Stimulated activated CD8-positive, alpha-beta memory T cell treated with anti-CD3 and anti-CD28 coated beads, Interleukin-7, amount 100 ng/mL, for 24 hours (primary cell): ENCODE measurements at places on chromosomes 4 and X.
A peak's percentile ranks its signal among the peaks of the same experiment; 100 is the strongest.

DNA sequence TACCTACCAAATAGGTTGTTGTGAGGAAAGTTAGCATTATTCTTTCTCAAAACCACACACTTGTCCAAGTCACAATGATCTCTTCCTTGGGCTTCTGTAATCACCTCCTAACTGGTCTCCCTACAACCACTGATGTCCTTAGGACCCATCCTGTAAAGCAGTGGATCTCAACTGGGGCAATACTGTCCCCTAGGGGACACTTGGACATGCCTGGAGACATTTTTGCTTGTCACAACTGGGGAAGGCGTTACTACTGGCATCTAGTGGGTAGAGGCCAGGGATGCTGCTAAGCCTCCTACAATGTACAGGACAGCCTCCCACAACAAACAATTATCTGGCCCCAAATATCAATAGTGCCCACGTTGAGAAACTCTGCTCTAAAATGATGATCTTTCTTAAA, 118.7 kb upstream of the AP1S2 start:
- no peak for DNase-seq

DNA sequence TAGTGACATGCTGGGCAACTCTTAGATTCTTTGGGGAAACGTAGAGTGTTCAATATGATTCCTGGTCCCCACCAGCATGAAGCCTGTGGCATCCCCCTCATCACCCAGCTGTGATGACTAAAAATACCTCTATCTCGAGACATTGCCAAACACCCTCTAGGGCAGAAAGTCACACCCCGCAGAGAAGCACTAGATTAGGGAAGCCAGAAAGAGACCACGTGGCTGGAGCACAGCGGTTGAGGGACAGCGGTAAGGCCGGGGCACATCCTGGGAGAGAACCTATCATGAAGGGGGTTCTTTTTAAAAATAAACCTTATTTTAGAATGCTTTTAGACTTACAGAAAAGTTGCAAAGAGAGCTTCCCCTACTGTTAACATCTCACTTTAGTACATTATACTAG, 11.0 kb downstream of the FAT1 start:
- no peak for DNase-seq

- no peak for DNase-seq
Measured at GRCh38 chr4:80097400-80098177, 24.6 kb upstream of the ANTXR2 start.

GRCh38 chr4:114193624-114194399, 214.4 kb upstream of the ARSJ start:
- DNase-seq, result no peak

DNA sequence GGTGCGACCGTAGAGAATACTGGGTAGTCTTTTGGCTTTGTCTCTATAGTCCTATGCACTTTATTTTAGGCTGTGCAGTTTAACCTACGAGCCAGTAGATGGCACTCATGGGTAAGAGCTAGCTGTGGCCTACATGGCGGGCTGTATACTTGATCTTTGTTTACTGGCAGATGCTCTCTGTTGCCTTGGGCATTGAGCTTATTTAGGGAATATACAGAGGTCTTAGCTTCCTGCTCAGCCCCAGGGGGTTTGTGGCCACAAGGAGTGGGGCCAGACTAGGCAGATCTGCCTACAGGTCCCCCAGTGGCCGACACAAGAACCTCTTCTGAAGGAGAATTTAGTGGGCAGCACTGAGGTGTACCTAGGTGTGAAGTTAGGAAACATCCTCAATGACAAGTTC, 227.6 kb upstream of the HDX start:
- no peak for DNase-seq

DNA sequence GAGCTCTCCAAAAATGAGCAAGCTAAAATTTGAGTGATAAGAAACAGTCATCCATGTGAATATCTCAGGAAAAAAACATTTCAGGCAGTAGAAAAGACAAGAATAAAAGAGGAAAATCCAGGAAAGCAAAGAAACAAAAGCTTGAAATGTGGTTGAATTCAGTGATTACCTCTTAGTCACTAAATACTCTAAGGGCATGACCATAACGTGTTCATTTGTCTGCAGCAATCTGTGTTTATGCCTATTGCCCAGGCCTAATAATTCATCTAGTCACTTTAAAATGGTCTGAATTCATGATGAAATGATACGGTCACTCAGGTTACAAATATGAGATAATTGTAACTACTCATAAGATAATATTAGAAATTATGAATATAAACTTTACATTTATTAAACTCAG, 837.9 kb downstream of the STPG2 start:
- DNase-seq, result no peak

GRCh38 chr4:176308441-176308840, 11.3 kb upstream of the SPCS3 start:
- no peak for DNase-seq

DNA sequence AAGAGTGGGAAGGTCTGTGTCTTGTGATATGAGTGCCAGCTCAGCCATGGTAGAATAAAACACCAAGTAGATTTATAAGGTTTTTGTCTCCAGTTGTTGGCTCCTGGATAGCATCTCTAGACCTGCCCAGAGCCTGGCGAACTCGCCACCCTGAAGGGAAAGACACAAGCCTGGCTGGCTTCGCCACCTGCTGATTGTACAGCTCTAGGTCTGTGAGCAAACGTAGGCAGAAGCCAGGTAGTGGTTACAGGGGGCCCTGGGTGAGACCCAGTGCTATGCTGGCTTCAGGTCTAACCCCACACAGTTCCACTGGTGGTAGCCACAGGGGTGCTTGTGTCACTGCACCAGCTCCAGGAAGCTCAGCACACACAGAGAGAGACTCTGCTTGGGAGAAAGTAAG, 100.5 kb downstream of the BLTP1 start:
- DNase-seq, result no peak

GRCh38 chr4:139020384-139020783, 4.8 kb downstream of the NOCT start:
- no peak for DNase-seq

DNA sequence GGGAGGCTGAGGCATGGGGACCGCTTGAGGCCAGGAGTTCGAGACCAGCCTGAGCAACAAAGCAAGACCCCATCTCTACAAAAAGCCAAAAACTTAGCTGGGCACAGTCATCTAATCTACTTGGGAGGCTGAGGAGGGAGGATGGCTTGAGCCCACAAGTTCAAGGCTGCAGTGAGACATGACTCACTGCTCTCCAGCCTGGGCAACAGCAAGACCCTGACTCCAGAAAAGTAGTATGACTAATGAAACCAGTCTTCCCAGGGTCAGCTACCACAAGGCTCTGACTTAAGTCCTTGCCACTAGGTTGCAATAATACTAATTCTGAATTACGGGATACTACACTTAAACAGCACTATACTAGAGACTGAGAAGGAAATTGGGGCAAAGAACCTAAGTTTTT, 33.1 kb downstream of the ERVMER34-1 start:
- DNase-seq, result no peak

DNA sequence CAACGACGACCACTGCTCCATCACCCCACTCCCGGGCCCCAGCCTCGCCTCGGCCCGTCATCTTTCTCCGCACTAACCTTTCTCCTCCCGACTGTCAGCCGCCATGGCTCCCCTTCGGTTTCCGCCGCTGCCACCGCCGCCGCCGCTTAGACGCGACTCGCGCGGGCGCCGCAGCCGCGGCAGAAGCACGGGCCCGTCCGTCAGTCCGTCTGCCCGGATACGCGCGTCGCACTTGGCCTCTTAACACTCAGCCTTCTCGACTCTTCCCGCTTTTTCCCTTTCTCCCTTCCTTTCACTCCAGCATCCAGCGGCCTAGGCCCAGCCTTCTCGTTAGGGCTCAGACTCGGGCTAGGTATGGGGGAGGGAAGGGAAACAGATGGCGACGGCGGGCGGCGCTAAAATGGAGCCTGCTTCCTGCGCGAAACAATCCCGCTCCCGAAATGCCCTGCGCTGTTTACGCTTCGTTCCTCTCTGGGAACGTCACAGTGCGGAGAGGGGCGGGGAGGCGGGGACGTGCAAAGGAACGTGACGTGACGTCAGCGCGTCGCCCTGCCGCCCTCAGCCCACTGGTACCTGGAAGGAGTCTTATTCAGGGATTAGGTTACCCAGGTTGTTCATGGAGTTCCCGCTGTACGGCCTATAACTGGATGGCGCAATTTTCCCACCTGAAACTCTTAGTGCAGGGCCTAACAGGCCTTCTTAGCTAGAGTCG, at the start of gene YTHDC1:
YTHDC1 (minus strand) TSS at position 442 of the 712 bp plus-strand sequence; CDS start at position 105, 337 bp downstream.
- peak; percentile 92 for DNase-seq

GRCh38 chr4:176321589-176321988, 1.8 kb downstream of the SPCS3 start:
- DNase-seq, result no peak

- DNase-seq, result no peak
Measured at GRCh38 chr4:145909281-145909715, 29.3 kb downstream of the ZNF827 start.

DNA sequence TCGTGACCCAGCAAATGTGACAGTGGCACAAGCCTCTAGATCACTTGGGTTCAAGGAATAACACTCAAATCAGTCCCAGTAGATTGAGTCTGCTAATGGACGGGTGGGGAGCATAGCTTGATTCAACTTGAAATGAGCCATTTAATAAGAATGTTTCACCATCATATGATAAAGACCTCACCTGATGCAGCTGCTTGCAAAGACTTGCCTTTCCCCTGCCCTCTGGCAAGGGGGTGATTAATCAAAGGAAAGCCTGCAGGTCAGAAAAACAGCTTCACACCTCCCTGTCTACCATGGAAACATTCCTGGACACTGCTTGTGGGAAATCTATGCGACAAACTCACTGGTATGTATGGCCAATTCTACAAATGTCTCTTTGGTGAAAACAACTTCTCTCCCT, 54.5 kb downstream of the CD99L2 start:
- no peak for DNase-seq

DNA sequence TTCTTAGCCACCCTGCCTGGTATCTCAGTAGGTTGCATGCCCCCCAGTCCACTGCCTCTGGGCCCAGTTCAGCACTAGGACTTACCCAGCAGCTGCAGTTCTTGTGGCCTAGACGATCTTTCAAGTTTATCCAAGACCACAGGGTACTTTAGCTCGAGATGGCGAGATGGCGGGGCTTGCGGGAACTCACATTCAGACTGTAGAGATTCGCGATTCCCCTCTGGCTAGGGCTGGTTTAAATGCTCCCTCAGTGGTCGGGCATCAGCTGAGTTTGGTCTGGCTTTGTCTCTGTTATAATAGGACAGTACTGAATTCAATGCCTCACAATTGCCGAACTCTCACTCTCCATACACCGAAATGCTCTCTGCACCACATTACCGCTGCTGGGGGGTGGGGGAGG, 18.4 kb upstream of the RFC1 start:
- DNase-seq, result no peak

- DNase-seq, result no peak
Measured at GRCh38 chr4:77015390-77015789, 60.4 kb downstream of the CCNI start.

- no peak for DNase-seq
Measured at GRCh38 chr4:123667496-123667895, 270.9 kb downstream of the SPRY1 start.

GRCh38 chr4:109977854-109978501, 65.3 kb downstream of the EGF start:
- DNase-seq, result no peak

DNA sequence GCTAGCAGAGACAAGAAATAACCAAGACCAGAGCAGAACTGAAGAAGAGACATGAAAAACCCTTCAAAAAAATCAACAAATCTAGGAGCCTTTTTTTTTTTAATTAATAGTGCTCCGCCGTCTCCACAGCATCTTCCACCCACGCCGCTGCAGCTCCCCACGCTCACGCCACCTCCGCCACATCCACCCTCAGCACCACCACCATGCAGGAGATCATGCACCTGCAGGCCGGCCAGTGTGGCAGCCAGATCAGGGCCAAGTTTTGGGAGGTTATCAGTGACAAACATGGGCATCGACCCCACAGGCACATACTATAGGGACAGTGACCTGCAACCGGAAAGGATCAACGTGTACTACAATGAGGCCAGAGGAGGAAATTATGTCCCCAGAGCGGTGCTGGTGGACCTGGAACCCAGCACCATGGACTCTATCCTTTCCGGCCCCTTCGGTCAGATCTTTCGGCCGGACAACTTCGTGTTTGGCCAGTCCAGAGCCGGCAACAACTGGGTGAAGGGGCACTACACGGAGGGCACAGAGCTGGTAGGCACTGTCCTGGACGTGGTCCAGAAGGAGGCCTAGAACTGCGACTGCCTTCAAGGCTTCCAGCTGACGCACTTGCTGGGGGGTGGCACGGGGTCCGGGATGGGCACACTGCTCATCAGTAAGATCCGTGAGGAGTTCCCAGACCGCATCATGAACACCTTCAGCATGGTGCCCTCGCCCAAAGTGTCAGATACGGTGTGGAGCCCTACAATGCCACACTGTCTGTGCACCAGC, 171.2 kb downstream of the THOC2 start:
- no peak for DNase-seq

- no peak for DNase-seq
Measured at GRCh38 chr4:71334465-71334882, 4.3 kb upstream of the SLC4A4 start.

DNA sequence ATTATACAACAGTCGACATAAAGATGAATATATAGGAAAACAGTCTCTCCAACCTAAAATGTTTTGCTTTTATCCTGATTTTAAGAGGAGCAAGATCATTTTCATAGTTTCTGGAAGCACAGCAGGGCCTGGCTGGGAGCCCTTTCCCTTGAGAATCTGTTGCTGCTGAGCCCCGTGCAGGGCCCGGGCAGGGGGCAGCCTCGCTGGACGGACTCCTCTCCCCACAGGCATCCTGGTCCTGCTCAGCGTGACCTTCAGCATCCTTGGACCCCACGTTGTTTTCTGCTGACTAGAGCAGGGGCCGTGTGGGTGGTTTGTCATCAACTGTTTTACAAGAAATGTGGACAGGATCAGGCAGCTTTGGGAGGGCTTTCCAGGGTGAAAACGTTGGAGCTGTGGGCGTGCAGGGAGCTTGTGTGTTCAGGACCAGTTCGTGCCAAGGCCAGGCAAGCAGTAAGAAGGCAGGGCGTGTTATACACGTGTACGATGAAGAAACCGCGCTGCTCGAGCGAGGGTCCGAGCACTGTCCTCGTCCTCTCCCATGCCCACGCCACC, 25.0 kb downstream of the CPZ start:
- DNase-seq, result no peak

GRCh38 chr4:74018116-74018515, 19.6 kb upstream of the CXCL5 start:
- no peak for DNase-seq

GRCh38 chrX:21816136-21816535, 23.3 kb upstream of the MBTPS2 start:
- no peak for DNase-seq

DNA sequence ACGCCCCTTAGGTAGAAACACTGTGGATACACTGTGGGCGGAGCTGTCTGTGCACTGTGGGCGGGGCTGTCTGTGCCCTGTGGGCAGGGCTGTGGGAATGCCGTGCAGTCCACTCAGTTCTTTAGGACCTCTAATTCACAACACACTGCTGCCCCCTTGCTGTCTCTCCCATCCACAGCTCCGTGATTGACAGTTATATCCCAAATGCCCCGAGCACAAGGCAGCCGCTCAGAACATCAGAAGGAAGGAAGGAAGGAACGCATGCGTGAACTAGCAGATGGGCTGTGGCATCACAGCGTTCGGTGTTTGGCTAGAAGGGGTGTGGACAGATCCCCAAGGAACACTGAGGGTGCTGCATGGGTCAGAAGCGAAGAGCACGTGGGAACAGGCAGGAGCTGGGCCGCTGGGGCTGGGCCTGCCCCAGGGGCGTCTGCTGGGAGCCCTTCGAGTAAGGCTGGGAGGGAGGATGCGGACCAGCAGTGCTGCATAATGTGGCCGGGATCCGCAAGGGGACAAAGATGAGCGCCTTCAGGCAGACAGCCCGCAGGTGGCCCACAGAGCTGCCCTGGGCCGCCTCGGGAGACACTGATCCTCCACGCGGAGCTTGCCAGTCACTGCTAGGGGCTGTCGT, 29.8 kb downstream of the ACOX3 start:
- no peak for DNase-seq
